Islet precursor cell (in vitro differentiated cells): ENCODE measurements at places on chromosomes 4 and X.

- no peak for DNase-seq
Measured at GRCh38 chr4:36757580-36758311, 476.3 kb downstream of the DTHD1 start.

GRCh38 chr4:25658777-25659176 lies 3.1 kb downstream of the SLC34A2 start:
- DNase-seq, result no peak

GRCh38 chr4:82469791-82470345 lies 39.5 kb downstream of the ENOPH1 start:
- DNase-seq, result no peak

DNA sequence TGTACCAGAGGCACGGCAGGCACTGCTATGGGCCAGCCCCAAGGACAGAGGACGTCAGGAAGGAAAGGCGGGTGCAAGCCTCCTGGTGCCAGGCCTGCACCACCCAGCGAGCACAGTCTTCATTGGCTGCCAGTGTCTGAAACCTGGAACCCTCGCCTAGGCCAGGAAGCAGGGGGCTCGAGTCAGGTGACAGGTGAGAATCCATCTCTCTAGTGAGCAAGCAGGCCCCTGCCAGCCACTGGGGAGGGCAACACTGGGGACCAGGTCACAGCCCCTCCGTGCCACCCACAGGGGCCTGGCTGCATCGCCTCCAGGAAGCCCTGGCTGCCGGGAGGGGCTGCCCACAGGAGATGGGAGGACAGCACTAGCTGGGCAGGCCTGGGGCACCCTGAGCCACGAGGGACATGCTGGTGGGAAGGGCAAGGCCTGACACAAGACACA lies 6.9 kb upstream of the HAUS3 start:
- peak; percentile 50 for DNase-seq

DNA sequence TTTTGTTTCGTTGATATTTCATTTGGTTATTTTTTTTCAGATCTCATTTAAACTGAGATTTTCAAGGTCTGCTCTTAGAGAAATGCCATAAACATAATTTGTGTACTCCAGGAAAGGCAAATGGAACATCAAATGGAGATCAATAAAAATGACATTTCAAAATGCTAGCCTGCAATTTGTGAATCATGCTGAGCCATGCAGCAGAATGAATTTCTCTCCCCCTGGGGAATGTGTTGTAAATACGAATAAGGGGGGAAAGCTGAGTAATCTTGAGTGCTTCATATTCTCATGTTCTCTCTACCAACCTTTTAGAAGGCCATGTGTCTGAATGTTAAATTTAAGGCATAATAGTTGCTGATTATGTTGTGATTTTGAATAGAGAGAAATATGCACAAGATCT lies 7.8 kb downstream of the ZCCHC4 start:
- no peak for DNase-seq

DNA sequence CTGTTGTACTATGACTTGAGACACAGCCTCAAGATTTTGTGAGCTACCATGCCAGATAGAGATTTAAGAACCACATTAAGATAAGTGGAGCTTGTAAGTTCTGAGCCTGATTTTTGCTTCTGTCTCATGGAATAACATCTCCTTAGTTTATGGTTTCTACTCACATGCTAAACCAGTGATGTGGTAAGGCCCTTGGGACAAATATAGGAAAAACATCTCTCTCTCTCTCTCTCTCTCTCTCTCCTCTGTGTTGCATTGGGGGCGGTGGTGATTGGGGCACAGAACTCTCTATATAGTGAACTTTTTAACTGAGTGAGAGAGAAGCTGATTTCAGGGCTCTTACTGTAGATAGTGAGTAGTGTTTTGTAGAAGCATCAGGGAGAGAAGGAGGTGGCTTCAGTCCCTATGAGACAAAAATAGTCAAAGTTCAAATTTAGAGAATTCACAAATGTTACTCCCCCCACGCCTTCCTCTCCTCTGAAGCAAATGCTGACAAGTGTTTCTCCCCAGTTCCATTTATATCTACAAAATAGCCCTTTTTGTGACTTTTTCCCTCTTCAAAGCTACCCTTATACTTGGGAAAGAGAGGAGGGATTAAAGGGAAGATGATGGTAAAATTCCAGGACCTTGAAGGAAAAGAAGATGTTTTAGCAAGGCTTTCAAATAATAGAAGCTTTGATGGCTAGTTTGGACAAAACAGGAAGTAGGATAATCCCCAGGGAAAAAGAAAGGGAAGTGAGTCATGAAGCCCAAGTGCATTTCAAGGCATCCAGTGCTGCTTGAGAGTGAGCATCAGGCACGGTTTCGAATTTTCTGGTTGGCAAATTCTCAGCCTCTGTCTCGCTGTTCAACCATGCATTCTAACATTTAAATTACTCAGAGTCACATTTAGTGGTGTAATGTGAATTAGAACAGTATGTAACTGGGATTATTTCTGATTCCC lies 134.3 kb upstream of the AP1S2 start:
- peak; percentile 69 for DNase-seq
